ENCODE measurements at places on chromosomes 6 and 20.

GRCh38 chr20:3407771-3408637, 535 bp upstream of the DNAAF9 start:
- peak; percentile 82 for DNase-seq

- no peak for DNase-seq
Observed at GRCh38 chr6:71252410-71252809, 36.2 kb upstream of the OGFRL1 start.

- DNase-seq = peak; percentile 15
Observed at GRCh38 chr6:42095776-42096541, 45.6 kb downstream of the TAF8 start.

GRCh38 chr20:48186447-48186846, 401.2 kb upstream of the SULF2 start:
- DNase-seq = no peak

GRCh38 chr6:118522422-118522821, 25.7 kb upstream of the PLN start:
- no peak for DNase-seq

Data from endothelial cell (in vitro differentiated cells).